ENCODE measurements at places on chromosomes 7 and 10.

- DNase-seq, result no peak
Observed at GRCh38 chr10:50382576-50383023, 131.3 kb upstream of the ASAH2 start.

GRCh38 chr10:36092116-36092515 lies 450.0 kb upstream of the FZD8 start:
- no peak for DNase-seq

GRCh38 chr7:37635346-37635745 lies 48.2 kb upstream of the GPR141 start:
- no peak for DNase-seq

DNA sequence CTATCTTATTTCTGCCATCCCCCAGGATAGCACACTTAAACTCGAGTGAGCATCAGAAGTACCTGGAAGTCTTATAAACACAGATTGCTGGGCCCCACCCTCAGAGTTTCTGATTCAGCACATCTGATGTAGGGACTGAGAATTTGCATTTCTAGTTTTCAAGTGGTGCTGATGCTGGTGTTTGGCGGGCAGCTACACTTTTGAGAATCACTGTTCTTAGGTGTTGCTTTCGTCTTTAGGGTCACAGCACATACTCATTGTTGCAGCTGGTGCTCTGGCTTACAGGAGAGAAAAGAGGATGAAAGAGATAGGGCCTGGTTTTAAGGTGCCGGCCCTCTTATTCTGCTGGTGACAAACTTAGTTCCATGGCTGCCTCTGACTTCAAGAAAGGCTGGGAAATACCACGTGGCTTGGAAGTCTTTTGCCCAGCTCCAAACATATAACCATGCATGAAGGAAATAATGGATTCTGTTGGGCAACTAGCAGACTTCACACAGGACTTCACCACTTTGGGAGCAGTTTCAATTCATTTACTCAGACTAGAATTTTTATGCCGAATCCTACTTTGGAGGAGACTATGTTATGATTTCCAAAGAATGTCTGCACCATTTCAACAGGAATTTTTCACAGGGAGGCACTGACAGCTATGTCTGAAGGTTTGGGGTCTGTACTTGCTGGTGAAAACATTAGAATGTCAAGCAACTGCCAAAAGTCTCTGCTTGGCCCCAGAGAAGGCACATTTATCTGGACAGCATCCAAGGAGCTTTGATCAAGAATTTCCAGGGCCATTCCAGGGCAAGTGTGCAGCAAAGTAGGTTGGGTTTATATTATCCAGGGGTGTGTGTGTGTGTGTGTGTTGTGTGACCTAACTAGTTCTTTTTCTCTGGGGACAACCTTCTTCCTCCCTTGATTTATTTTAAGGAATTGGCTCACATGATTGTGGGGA lies 6.9 kb upstream of the MINDY4 start:
- DNase-seq, result no peak

- DNase-seq, result no peak
Observed at GRCh38 chr7:87347664-87348063, 2.2 kb downstream of the CROT start.

Data from Right ventricle myocardium superior (tissue), 1 donor.